ENCODE measurements at places on chromosomes 5 and 9.

DNA sequence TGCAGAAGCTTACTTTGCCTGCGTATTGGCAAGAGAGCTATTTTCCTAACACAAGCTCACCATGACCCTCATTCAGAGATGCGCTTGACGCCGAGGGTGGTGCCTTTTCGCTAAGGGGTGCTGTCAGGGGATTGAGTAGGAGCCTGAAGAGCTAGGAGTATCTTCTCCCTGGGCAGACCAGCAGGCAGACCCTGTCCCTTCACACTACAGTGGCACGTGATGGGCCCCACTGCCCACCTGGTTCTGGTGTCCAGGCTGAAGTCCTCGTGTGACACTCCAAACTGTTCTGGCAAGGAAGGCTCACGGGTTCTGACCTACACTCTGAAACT, 198.3 kb downstream of the AUH start:
- no peak for DNase-seq

DNA sequence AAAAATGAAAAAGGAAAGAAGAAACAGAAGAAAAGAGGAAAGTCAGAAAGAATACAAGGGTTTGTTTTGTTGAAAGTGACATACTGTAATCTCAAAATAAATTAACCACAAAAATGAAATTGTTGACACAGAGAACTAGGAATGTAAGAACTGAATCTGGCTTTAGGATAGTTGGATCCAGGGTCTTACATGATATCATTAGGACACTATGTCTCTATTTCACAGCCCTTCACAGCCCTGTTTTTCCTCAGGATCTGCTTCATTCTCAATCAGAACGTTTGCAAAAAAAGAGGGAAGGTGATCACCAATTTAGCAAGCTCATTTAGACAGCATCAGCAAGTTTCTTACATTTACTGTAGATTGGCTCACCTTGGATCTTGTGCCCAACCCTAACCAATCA, 188.5 kb upstream of the NREP start:
- DNase-seq: no peak

GRCh38 chr9:74557571-74557970, 60.4 kb downstream of the RORB start:
- no peak for DNase-seq

GRCh38 chr5:150080696-150081435, 5.5 kb downstream of the CSF1R start:
- DNase-seq: no peak

GRCh38 chr5:89055015-89055694, 172.2 kb upstream of the MEF2C start:
- DNase-seq: no peak

GRCh38 chr5:8606231-8606630, 737.3 kb downstream of the MTRR start:
- DNase-seq: no peak

DNA sequence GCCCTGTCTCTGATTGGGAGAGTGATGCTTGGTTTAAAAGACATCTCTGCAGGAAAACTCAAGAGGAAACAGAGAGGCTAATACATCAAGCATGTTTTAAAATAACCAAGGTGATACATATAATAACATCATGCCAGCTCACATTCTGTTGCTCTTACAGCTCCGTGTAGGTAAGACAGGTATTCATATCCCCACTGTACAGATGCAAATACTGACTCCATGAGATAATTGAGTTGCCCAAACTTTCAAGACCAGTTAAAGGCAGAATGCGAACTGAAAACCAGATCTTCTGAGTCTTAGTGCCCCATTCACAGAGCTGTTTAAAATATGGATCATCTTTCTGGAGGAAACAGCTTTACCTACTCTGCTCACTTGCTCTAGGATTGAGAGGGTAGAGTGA, 214.0 kb downstream of the PIK3R1 start:
- DNase-seq: no peak
